ENCODE measurements at places on chromosomes 3 and 15. TPM values are rescaled to one million over a fixed set of nuclear protein-coding genes. Genes with fewer than 3 reads are reported as not detected.

Gene NDUFB4
- 33.8 TPM for total RNA-seq

Gene MYZAP
- 8.3 TPM for total RNA-seq

Gene TLR9
- total RNA-seq: not detected

DNA sequence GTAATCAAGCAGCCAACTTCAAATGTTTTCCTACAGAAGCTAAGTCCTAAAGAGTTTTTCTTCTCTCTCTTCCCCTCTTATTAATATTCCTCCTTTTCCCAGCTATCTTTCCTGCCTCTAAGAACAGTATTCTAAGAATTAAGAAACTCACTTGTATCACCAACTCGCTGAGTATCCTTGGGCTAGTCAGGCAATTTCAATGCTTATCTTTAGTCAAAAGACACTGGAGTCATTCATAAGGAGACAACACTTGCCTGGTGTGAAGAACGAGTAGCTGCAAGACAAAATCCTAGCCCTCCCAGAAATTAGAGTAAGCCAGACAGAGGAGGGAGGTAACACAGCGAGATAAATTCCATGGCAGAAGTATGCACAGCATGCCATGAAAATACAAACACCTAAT, 10.7 kb downstream of the VGLL4 start:
- no peak for DNase-seq

DNA sequence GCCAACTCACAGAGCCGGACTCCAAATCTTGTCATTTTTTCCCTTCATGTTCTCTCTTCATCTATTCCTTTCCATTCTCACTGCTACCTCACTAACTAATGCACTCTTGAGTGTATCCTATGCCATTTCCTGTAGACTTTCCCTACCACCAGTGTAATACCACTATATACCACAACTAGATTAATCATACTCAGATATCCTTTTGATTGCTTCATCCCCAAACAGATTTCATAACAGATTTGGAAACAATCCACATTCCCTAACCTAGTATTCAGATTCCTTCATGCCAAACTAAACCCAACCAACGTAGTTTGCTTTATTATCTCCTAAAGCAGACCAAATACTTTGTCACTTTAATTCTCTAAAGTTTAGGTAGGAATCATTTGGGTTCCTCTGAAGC, 2.6 kb upstream of the PLOD2 start:
- no peak for DNase-seq

DNA sequence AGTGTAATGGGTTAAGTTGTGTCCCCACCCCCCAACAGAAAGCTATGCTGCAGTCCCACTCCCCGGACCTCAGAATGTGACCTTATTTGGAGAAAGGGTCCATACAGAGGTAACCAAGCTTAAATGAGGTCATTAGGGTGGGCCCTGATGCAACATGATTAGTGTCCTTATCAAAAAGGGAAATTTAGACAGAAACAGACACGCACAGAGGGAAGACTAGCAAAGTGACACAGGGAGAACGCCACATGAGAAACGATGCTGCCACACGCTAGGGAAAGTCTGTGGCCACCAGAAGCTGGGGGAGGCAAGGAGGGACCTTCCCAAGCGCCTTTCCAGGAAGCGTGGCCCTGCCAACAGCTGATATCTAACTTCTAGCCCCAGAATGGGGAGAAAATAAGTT, 65.4 kb downstream of the RPN1 start:
- DNase-seq: no peak

GRCh38 chr3:12194669-12195161, 36.0 kb upstream of the TIMP4 start:
- DNase-seq: no peak

GRCh38 chr3:192772240-192772894, 45.0 kb upstream of the FGF12 start:
- DNase-seq: no peak

All from skin of body (tissue), 3 donors.